Bronchial epithelial cell (primary cell): ENCODE measurements at places on chromosomes 2 and 18. TPM values are rescaled to one million over a fixed set of nuclear protein-coding genes. Genes with fewer than 3 reads are reported as not detected.
A peak's percentile ranks its signal among the peaks of the same experiment; 100 is the strongest.

Gene CXCR4
- under 0.01 TPM in 1 of 2 replicates, not detected in the other for total RNA-seq

DNA sequence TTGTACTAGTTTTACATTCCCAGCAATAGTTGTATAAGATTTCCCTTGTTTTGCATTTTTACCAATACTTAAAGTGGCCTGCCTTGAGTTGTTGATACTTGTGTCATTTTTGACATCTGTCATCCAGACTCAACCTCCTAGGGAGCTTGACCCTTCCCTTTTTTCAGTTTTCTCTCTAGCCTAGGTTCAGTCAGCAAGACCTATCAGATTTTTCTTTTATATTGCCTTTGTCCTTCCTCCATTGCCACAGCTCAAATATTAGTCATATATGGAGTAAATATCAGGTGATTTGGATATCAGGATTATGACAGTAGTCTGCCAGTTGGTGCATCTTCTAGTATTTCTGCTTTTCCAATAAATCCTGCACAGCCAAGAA is 13.4 kb downstream of the CENPO start:
- DNase-seq: peak; percentile 40

- peak; percentile 56 for DNase-seq
Observed at GRCh38 chr2:121596221-121597080, 52.8 kb downstream of the CLASP1 start.

Gene REG3A
- not detected in 2 replicates for total RNA-seq

Gene CFAP65
- total RNA-seq: not detected in 2 replicates

GRCh38 chr2:48530033-48530811 is at the start of gene STON1:
Gene STON1 (plus strand): TSS chr2:48530154. CDS start chr2:48580634, 50,480 bp downstream.
- no peak for DNase-seq

Gene C1QL2
- not detected in 2 replicates for total RNA-seq

- DNase-seq: no peak
Observed at GRCh38 chr2:231207734-231208133, 9.3 kb downstream of the ARMC9 start.

Gene FTCDNL1
- 0.53 and 1.0 TPM in 2 replicates for total RNA-seq

GRCh38 chr2:233418761-233419546 is 64.7 kb downstream of the DGKD start:
- DNase-seq: peak; percentile 42

Gene COL6A3
- 0.64 and 16.6 TPM in 2 replicates for total RNA-seq

GRCh38 chr2:105425936-105426625 is 27.2 kb upstream of the FHL2 start:
- no peak for DNase-seq

Gene DNAH7
- under 0.01 and 0.26 TPM in 2 replicates for total RNA-seq

DNA sequence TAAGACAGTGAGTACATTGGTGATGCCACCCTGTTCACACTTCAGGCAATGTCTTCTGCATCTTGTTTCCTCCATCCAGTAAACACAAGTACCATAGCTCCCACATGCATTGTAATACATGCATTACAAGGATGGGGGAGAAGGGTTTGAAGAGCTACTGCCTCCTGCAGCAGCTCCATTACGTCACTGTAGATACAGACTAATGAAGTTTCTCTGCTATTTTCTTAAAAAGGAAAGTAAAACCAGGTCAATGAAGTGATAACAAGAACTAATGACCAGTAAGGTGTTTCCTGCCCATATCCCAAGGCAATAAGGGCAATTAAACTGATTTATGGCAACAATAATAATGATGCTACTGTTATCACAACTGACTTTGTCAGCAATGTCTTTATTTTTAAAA is 18.2 kb upstream of the BBS5 start:
- no peak for DNase-seq

- no peak for DNase-seq
Observed at GRCh38 chr2:73984203-73984921, at the start of gene TET3. Gene TET3 (plus strand): TSS chr2:73984910. CDS start chr2:73986404, 1,494 bp downstream.

Gene HOXD4
- not detected in 2 replicates for total RNA-seq

Gene GAREM1
- 10.0 and 14.1 TPM in 2 replicates for total RNA-seq
